ENCODE measurements at places on chromosomes 16 and 17. TPM values are rescaled to one million over a fixed set of nuclear protein-coding genes. Genes with fewer than 3 reads are reported as not detected.

Gene BORCS6
- 16.1 TPM for total RNA-seq

Gene GPS2
- 66.9 TPM for total RNA-seq

DNA sequence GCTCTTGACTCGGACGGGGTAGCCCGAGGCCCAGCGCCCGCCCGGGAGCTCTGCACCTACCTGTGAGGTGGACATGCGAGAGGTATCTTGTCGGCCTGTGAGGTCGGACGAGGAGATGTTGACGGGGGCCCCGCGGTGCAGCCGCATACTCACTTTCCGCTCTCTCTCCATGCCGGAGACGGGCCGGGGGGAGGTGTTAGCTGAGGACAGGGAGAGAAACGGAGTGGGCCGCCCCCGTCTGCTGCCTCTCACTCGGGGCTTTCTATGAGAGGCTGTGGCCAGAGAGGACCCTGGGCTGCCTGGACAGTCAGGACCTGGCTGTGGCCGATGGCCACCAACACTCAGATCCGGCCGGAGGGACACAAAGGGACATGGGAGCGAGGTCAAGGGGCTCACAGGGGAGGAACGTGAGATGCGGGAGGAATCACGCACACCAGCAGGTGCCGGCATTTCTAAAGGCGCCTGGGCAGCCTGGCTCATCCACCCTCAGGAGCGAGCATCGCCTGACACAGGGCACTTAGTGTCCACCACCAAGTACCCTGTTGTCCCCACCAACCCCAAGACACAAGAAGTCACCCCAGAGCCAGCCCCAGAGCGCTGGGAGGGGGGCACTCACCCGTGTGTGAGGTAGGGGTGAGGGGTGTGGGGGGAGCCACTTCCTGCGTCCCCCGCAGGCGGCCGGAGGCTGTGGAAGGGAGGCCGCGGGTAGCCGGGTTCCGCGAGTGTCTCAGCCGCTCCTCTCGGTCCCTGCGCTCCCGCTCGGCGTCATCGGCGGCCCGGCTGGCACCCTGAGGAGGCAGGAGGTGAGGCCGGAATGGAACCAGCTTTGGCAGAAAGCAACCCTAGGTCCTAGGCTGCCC lies 20.2 kb downstream of the SLC16A3 start:
- ATAC-seq: no peak

- ATAC-seq: no peak
These were observed 434.1 kb downstream of the CDH11 start for GRCh38 chr16:64687786-64688185.

GRCh38 chr16:66918803-66919568 lies at the start of gene CDH16:
Gene CDH16 (minus strand): TSS chr16:66918885. CDS start chr16:66918065, 820 bp downstream.
- ATAC-seq: no peak

- ATAC-seq: no peak
These were observed 20.2 kb upstream of the TVP23A start for GRCh38 chr16:10838621-10839278.

GRCh38 chr17:60091109-60091508 lies 12.4 kb upstream of the HEATR6 start:
- ATAC-seq: no peak

GRCh38 chr16:50584033-50584722 lies 36.0 kb downstream of the NKD1 start:
- no peak for ATAC-seq

DNA sequence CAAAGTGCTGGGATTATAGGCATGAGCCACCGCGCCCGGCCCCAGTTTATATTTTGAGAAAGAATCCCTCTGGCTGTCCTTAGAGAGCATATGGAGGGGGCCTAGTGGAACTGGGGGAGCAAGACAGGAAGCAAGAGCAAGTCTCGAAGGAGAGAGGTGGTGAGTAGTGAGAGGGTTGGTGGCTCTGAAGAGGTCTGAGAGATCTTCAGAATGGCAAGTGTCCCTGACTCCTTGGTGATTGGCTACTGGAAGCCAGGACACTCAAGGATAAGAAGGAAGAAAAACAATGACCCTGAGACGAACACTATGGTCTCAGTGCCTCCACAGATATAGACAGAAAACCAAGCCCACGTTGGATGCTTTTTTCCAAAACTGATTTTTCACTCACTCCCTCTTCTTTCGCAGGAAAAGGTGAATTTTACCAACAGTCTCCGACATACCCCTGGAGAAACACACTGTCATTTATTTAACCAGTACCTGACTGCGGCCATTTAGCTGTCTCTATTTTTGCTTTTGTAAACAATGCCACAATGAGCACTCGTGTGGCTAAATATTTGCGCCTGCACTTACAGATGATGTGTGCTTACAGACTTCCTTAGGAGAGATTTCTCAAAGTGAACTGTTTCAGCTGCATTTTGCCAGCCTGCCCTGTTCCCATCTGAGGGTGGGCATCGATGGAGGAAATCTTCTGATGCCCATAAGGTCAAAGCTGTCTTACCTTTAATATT lies 15.9 kb upstream of the DOK4 start:
- no peak for ATAC-seq

DNA sequence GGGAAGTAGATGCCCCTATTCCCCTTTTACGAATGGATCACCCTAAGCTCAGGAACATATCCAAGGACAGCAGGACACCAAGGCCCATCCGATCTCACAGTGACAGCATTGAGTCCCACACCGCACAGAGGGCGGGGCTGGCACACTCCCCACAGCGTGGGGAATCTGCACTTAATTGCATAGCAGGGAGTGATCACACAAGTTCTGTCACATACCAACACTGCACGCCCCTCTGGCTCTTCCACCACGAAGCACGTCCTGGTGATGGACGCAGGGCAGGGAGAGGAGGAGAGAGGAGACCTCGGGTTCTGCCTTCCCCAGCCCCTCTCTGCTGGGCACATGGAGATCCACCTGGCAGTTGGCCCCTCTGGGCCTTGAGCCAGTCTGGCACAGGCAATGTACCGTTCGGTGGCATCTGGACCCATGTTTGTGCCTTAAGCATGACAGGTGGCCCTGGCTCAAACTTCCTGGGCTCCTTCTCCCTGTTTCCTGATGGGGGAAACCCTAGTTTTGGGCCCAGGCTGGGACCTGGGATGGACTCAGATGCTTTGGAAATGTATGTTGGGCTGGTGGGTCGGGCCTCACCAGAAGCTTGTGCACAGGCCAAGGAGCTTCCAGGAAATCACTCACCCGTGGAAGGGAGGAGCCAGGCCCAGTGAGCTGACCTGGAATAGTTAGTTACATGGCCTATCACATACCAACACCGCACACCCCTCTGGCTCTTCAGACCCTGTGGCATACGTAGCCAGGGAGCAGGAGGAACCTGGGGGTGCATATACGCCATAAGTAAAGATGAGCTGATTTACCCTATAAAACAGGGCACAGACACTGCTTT lies 35.1 kb upstream of the CREBBP start:
- ATAC-seq: no peak

DNA sequence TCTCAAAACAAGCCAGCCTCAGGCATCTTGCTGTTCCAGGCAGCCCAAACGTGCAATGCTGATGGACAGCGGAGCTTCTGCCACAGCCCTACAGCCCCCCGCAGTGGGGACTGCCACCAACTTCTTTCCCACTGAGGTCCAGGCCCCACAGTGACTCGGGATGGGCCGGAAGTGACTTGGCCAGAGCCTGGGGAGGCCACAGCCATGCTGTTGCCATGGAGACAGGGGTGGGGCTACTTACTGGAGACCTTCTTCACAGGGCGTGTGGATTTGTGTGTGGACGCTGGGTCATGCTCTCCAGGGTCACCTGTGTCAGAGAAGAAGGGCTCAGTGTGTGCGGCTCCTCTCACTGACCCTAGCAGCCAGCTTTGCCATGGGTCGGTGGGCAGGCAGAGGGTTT lies 15.0 kb downstream of the TRIM25 start:
- ATAC-seq: no peak

DNA sequence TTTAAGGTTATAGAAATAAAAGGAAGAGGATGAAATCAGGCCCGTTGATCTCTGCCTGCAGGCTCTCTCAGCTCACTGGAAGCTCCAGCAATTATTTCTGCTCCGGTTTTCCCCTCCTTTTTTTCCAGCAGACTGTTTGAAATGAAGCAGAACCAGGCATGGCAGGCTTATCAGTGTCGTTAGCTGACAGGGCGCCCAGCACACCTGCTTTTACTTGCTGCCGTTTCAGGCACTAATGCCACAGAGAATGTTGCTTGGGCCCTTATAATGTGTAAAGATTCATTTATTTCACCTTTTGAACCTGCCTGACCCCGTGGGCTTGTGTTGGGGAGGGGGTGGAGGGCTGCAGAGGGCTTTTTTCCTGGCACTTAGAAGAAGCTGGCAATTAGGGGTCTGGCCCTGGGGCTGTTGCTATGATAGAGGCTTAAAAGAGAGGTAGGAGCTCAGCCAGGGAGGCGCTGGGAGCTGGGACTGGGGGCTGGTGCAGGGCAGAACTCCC lies 108.1 kb downstream of the IRX3 start:
- ATAC-seq: no peak

All from gastroesophageal sphincter (tissue), 4 donors.